ENCODE measurements at places on chromosomes 6 and 20.

DNA sequence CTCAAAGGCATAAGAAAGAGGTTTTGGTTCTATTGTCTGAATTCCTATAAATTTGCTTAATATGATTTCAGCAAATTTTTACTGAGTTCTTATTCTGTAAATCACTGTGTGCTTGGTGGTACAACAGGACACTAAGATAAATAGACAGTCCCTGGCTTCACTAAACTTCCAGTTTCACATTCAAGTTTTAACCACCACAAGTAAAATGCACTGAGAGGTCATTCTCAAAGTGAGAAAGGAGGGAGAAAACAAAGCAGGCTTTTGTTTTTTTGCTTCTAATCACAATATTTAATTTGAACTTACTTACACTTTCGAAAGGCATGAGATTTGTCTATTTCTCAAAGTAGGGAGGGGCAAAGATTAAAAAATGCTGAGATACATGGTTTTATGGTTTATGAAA, 445.7 kb downstream of the CDC5L start:
- no peak for DNase-seq

DNA sequence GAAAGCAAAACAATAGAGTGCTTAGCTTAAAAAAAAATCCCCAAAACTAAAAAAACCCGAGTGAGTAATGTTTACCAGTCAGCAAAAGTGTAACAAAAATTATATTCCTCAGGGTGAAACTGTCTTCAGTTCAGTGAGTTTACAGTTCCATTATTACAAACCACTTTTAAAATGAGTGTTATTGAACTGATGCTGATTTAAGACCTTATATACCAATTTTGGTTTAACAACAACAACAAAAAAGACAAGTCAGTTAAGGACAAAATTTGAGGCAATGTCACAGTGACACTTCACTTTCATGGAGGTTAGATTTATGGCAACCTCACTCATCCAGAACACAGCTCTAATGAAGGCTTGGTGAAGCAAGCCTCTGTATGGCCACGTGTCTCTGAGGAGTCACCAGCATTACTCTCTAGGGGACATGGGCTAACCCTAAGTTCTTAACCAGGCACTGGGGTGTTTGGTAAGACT, 630.8 kb downstream of the PHF3 start:
- no peak for DNase-seq

DNA sequence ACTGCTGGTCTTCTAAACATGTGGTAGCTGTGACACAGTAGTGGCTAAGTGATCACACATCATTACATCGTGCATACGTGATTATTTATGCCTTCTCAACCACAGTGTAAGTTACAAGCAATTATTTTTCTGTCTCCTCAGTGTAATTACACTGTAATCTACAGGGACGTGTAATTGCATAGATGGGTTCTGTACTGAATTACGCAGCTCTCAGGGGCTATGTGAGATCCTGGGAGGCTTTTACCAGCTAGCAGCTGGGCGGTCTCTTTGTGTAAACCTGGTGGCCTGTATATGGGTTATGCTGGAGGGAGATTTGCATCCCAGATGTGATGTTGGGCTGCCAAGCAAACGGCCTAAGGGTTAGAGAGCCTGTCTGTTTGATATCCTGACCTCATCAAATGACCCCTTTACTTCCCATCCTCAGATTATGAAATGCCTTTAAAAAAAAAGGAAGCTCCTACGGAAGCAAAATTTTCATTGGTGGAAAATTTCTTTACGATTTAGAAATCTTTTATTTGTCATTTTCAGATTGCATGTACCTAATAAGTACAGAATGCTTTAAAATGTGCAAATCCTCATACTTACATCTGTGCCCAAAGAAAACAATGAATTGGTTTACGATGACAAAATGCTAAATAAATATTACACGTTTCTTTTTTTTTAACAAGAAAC, 402.8 kb upstream of the JAG1 start:
- DNase-seq = no peak

- DNase-seq = peak; percentile 15
Observed at GRCh38 chr20:4585104-4585753, 136.5 kb upstream of the PRND start.

DNA sequence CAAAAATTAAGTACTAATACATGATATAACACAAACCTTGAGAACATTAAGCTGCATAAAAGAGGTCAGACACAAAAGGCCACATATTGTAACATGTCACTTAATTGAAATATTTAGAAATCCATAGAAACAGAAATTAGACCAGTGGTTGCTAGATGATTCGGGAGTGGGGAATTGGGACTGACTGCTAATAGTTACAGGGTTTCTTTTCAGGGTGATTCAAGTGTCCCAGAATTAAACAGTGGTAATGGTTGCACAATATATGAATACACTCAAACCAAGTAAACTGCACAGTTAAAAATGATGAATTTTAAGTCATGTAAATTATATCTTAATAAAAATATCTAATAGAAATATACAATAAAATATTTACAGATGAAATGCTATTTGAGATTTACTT, 174.5 kb downstream of the WDR27 start:
- no peak for DNase-seq

DNA sequence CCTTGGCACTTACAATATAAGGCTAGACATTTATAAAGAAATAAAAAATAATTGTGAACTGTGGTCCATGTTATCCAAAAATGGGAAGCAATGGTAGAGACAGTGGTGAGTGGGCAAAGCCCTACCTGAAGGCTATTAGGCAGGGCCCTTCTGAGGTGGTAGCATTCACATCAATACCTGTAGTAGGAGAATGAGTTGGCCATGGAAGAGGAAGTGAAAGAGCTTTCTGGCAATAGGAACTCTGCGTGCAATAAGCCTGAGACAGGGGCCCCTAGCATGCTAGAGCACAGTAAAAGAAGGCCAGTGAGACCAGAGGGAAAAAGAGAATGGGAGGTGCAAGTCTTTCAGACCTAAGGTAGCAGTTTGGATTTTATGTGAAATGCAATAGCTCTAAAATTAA, 754.5 kb downstream of the PTPRT start:
- no peak for DNase-seq

- DNase-seq = no peak
Observed at GRCh38 chr20:50055524-50056083, 57.3 kb downstream of the UBE2V1 start.

DNA sequence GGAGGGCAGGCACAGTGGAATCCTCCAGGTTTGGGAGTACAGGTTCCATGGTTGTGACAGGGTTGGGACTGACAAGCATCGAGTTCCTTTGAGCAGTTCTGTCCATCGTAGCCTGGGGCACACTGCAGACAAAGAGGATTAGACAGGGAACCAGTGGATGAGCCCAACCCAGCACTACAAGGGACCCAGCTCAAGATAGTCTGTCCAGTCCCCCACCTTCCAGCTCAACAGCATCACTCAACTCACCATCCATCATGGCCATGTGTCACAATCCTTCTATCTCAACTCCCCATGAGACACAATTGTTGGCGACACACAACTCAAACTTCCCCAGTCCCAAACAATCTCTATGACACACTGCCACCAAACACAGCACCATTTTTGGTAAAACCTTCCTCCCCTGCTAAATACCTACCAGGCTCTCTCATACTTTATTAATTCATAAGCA, 11.8 kb upstream of the GPSM3 start:
- DNase-seq = no peak

GRCh38 chr6:1605004-1605892, 4.5 kb upstream of the FOXC1 start:
- no peak for DNase-seq

GRCh38 chr6:5681480-5681879, 325.2 kb downstream of the NRN1 start:
- DNase-seq = no peak

- DNase-seq = no peak
Observed at GRCh38 chr6:163954088-163954775, 539.7 kb downstream of the QKI start.

DNA sequence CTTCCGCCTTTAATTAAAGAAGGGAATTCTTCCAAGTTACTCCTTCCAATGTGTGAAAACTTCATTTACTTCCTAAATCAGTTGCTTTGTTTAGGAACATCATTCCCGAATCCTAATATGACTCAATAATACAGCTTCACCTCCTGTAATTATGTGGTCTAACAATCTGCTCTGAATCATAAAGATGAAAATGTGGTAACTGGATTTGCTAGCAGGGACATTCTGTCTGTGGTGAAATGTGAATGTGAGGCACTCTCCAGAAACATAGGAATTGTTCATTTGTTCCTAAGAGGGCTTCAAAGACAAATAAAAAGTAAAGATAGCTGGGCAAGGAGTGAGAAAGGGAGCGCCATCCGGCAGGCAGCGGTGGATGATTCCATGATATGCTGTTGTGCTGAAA, 678.1 kb downstream of the KIF16B start:
- no peak for DNase-seq

DNA sequence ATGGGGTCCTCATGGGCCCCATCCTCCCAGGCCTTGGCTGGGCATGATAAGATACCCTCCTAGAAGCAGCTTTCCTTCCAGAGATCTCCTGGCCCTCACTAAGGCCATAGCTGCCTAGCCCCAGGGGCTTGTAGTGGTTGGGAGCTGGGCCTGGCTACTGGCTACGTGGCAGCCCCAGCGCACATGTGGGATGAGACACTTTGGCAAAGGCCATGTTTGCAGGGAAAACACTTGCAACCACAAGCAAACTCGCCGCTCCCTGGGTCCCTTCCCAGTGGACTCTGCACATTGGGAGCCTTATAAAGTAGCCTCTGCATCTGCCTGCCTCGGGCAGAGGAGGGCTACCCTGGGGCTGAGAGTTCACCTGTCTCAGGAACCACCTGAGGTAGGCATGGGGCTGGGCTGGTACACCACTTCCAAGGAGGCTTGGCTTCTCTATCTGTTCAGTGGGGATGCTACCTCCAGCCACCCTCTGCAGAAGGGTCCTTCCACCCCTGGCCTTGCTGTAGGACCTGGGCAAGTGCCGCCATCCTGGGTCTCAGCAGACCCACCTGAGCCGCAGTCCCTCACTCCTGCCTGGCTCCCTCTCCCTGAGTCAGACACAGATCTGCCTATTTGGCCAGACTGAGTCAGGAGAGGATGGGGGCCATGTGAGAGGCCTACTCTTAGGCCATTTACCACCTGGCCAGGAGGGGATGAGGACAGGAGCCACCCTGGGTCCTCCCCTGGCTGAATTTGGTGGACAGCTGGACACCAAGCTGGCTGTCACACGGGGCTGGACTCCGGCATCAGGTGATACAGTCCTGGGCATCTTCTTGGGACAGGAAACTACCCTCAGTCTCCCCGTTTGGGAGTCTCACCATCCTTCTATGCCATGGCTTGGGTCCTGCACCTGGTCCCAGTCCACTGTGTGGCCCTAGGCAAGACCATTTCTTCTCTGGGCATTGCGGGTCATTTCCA, at the start of gene BPIFB2:
Gene BPIFB2, plus strand, starts transcription at position 329 of the 960 bp plus-strand sequence. CDS start 871 bp downstream, outside the sequence.
- no peak for DNase-seq

GRCh38 chr20:36334281-36335205, 28.4 kb downstream of the DLGAP4 start:
- no peak for DNase-seq

DNA sequence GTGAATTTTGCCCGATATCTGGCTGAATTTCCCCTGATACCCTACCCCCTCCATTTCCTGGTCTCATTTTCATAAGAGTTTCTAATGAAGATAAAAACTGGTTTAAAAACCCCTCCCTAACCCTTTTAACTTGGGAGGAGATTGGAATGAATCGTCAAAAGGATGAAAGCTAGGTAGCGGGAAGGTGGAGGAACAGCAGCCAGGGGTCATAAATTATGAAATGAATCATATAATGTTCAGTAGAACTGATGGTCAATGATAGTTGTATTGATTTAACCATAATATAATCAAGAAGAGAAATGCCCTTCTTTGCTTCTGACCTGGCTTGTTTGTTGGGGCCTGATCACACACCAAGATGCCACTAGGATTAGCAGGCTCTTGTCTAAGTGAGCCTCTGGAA, 38.5 kb upstream of the SGK1 start:
- no peak for DNase-seq

- no peak for DNase-seq
Observed at GRCh38 chr20:18416486-18416885, 50.3 kb downstream of the DZANK1 start.

DNA sequence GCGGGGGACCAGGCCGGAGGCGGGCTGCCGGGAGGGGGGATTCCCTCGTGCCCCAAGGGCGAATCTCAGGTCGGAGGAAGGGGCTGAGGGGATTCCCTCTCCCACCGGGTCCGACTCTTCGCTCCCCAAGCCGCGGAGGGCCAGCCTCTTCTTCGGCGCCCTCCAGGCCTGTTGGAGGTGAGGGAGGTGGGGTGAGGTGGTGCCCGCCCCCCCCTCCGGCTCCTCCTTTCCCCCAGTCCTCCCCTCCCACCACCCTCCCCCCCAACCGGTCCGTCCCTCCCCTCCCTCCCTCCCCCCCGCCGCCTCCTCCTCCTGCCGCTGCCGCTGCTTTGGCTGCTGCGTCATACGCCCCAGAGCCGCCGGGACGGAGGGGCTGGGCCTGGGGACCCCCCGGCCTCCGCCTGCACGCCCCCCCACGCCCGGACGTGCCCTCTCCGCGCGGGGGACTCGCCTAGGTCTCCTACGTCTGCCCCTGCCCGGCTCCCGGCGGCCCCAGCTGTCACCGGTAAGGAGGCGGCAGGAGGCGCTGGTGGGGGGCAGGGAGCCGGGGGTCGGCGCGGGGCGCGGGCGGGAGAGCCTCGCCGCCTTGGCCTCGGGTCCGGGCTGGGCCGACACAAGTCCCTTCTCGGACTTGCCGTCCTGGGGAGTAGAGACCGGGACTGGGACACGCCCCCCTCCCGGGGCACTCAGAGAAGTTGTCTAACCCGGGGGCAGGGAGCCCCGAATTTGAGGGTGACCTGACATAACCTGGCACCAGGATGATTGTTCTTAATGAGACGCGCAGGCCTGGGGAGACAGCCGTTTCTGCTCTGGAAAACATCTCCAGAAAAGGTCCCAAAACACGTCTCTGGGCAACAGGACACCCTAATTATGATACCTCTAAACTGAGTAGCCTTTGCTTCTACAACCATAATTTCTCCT, at the start of gene PHF1:
Gene PHF1, plus strand, starts transcription at position 304 of the 921 bp plus-strand sequence. CDS start 1,250 bp downstream, outside the sequence.
- peak; percentile 59 for DNase-seq

DNA sequence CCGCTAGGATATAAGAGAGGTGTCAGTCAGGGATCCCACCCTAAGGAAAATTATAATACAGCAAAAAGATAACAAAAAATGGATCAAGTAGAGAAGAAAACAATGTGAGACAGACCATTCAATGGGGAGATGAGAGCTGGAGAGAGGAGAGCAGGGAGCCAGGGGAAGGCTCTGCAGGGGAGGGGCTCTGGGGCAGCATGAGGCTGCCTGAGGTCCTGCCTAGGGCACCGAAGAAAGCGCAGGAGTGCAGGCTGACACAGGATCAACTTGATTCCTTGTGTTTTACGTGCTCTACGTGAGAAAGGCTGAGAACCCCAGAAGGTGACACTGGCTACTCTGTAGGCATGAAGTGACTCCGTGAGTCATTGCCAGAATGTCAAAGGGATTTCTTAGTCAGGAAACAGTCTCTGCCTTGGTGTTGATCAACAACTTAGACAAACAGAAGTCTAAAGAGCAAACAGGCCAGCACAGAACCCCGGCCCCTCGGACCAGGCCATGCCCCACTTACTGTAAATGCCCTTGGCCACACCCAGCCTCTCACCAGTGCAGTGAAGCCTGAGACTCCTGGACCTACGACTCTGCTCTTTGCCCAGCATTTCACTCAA, 290.1 kb upstream of the PRDM1 start:
- DNase-seq = peak; percentile 45

DNA sequence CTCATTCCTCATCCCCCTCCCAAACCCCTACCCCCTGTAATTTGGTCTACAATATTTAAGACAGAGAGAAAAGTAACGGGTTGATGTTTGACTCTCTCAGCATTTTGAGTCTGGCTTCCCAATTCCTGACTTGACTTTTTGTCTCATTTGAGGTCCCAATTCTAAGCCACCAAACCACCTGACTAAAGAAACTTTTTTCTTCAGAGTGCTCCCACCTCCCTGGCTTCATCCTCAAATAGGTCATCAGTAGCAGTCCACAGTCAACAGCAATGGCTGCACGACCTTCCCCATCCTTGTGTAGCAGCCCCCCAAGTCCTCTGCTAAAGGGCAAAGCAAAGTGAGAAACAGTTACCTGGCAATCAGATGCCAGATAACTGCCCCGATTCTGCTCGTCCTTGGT, 1.8 kb downstream of the PLEKHG1 start:
- DNase-seq = no peak
